RPMI7951 (cell line): ENCODE measurements at places on chromosomes 11 and 22. TPM values are rescaled to one million over a fixed set of nuclear protein-coding genes. Genes with fewer than 3 reads are reported as not detected.
A peak's percentile ranks its signal among the peaks of the same experiment; 100 is the strongest.

Gene TMEM121B
- not detected in 2 replicates for total RNA-seq

GRCh38 chr11:72552399-72552910 is 118.1 kb upstream of the CLPB start:
- no peak for DNase-seq

Gene RTCB
- 74.9 and 101 TPM in 2 replicates for total RNA-seq

Gene SERPING1
- 0.10 and 0.48 TPM in 2 replicates for total RNA-seq

Gene LGR4
- 7.6 and 9.0 TPM in 2 replicates for total RNA-seq

Gene PANX3
- not detected in 2 replicates for total RNA-seq

GRCh38 chr11:65551572-65552387 is 6.4 kb downstream of the LTBP3 start:
- DNase-seq, result no peak

Gene NECTIN1
- total RNA-seq, result 4.3 and 7.7 TPM in 2 replicates

DNA sequence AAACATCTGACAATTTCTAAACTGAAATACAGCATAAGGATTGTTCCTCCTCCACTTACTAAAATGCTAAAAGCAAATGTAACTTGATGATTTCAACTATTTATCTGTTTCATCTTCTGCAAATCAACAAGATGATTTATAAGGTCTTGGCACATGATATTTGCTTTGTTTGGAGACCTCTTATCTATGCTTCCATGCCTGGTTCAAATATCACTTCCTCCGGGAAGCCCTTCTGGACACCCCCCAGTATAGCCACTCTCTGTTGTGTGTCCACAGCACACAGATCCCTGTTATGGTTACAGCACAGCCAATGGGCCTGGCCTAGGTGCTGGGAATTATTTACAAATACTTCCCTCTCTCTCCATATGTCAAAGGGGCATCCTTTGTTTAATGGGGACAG is 114.8 kb downstream of the C11orf58 start:
- no peak for DNase-seq

GRCh38 chr22:45271667-45272201 is 13.0 kb upstream of the UPK3A start:
- peak; percentile 25 for DNase-seq

- no peak for DNase-seq
Measured at GRCh38 chr11:2586087-2586792, 113.6 kb downstream of the KCNQ1OT1 start.

Gene KDM4F
- total RNA-seq, result not detected in 2 replicates

- no peak for DNase-seq
Measured at GRCh38 chr11:1373536-1374214, 16.1 kb upstream of the BRSK2 start.

Gene CASP5
- total RNA-seq, result not detected in 2 replicates

DNA sequence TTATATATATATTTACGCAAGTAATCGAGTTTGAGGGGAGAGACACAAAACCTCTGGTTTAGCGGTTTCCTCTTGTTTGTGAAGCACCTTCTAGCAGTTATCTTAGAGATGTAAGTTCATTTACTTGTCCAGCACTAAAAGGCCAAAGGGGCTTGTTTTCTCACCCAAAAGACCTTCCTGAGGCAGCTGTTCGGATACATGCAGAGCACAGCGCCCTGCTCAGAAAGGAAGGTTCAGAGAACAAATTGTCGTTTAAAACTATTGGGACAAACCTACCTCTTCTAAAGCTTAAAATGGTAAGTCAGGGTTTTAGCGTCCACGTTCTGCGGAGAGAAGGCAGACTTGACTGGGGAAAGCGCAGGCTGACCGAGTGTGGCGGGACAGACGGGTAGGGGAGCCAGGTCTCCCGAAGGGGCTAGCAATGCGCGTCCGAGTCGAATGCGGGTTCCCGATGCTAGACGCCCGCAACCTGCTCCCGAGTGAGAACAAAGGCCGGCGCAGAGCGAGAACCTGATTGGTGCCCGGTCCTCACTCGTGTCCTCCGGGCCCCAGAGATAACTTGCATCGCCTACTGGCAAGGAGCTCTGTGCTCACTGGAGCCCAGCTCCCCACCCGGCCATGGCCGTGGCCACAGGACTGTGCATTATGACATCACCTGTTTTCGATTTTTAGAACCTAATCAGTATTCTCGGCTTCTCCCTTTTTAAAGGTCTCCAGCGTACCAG is 1.0 kb upstream of the SESN3 start:
- DNase-seq, result peak; percentile 54

DNA sequence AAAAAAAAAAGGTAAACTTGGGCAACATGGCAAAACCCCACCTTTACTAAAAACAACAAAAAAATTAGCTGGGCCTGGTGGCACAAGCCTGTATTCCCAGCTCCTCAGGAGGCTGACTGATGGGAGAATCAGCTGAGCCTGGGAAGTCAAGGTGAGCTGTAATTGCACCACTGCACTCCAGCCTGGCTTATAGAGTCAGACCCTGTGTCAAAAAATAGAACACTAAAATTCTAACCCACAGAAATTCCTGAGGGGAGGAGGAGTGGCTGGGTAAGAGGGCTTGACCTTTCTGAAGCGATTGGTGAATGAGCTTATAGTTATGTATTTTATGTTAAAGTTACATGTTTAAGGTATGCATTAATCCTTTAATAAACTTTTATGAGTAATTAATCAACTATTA is 53.3 kb downstream of the FAT3 start:
- no peak for DNase-seq

DNA sequence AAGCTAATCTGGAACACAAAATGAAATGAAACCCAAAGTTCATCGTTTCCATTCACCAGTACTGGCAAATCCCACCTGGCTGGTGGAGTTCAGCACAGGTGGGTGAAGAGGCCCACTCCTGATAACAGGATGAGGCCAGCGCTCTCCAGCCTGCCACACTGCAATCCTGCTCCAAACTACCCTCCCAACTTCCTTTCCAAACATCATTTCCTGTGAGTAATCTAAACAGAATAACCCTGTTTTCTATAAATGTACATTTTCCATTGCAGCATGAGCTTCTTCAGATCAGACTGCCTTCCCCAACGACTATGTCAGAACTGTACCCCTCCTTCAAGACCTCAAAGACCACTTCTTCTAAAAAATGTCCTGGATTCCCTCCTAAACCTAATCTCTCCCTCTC is 15.9 kb upstream of the NFRKB start:
- no peak for DNase-seq

GRCh38 chr11:16956538-16957153 is 57.6 kb downstream of the PLEKHA7 start:
- DNase-seq, result no peak

GRCh38 chr11:110544779-110545178 is 115.0 kb downstream of the FDX1 start:
- no peak for DNase-seq

Gene GAB2
- total RNA-seq, result 5.0 and 6.1 TPM in 2 replicates

DNA sequence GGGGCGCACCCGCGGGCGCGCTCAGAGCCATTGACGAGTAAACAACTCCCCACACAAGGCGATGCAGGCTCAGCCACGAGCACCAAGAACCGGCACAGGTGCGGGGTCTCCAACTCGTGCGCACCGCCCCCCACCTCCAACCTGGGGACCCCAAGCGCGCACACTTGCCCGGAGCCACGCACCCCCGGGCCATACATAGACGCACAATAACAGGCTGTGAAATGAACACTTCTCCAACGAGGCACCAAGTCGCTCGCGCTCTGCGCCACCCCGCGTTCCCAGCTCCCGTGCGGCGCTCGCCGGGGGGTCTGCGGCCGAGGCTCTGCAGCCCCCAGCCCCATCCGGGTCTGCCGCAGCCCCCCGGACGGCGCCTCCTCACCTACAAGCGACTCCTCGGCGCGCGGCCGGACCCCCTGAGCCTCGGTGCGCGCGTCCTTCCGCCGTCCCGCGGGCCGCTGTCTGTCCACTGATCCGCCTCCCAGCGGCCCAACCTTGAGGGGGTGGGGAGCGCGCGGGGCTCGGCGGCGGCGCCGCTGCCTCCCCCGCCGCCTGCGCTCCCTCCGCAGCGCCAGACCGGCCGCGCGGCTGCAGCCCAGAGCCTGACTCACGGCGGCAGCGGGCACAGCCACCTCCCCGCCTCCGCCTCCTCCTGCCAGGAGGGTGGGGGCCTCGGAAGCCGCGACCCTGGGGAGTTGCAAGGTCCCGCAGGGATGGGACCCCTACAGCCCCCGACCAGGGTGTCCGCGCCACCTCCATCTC is 1.6 kb downstream of the IFITM10 start:
- peak; percentile 60 for DNase-seq

Gene C11orf87
- not detected in 2 replicates for total RNA-seq

- no peak for DNase-seq
Measured at GRCh38 chr11:23113887-23114216, 253.6 kb upstream of the CCDC179 start.

Gene SLC1A2
- total RNA-seq, result 0.39 and 0.48 TPM in 2 replicates

GRCh38 chr11:107076832-107077231 is 58.6 kb upstream of the GUCY1A2 start:
- DNase-seq, result no peak

DNA sequence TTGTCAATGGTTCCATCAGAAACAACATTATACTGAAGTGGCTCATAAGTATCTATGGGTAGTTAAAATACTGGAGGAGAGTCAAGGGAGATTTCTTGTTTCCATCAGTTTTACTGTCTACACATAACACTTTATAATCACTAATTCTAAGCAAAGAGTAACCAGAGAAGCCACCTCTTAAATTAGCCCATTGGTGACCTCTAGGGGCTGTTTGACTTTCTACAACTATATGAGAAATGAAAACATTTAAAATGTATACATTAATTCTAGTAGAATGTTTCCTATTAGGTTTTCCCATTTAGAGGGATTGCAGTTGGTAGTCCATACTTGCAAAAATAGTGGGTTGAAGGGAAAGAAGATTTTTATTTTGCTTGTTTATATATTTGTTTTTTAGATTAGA is 504.3 kb downstream of the FAM181B start:
- no peak for DNase-seq

Gene LYVE1
- 0.36 TPM in 1 of 2 replicates, not detected in the other for total RNA-seq

DNA sequence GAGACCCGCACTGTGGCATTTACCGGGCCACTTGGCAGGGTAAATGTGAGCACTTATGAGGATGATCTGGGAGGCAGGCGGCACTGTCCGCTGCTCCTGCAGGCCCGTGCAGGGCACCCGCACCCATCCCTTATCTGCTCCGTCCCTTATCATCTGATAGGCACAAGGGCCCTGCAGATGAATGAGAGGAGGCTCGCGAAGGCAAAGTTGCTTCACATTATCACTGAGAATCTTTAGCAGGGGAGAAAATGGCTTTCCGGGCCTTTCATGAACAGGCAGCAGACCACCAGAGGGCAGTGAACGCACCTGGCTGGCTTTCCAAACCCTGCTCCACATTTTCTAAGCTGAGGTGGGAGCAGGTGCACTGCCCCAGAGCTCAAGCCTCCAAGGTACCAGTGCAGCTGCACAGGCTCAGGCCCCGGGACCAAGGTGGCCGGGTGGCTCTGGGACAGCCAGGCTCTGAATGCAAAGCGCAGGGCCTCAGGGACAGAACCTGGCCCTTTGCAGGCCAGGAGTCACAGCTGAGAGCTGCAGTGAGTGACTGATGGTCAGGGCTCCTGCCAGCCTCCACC is 165.6 kb downstream of the SHANK2 start:
- peak; percentile 9 for DNase-seq

DNA sequence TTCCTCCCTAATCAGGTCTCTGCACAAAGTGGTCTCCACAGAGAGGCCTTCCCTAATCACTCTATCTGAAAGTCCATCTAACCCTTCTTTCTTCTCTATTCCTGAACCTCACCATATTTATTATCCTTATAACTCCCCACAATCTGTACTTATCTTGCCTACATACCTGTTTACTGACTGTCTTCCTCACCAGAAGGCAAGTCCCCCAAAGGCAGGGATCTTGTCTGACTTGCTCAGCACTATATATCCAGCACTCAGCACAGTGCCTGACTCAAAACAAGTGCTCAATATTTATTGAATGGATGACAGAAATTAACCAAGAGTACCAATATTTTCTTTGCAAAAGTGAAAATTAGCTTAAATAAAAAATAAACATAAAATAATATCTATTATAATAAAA is 5.5 kb downstream of the DCUN1D5 start:
- no peak for DNase-seq

DNA sequence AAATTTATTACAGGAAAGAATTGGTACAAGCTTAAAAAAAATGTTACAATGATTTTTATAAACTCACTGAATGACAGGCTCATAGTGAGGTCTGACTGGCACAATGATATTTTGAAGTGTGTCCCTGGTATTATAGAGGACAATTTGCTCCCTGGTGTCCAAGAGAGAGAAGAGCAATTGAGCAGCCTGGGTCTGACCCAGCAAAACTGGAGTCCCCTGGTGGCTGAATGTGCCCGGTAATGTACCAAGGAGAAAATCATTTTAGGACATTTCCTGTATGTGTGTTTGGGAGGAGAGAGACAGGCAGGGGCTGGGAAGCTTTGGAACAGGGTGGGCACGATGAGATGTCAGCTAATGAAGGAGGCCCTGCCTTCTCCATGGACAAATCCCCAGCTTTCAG is 125.3 kb downstream of the APOL5 start:
- peak; percentile 67 for DNase-seq

DNA sequence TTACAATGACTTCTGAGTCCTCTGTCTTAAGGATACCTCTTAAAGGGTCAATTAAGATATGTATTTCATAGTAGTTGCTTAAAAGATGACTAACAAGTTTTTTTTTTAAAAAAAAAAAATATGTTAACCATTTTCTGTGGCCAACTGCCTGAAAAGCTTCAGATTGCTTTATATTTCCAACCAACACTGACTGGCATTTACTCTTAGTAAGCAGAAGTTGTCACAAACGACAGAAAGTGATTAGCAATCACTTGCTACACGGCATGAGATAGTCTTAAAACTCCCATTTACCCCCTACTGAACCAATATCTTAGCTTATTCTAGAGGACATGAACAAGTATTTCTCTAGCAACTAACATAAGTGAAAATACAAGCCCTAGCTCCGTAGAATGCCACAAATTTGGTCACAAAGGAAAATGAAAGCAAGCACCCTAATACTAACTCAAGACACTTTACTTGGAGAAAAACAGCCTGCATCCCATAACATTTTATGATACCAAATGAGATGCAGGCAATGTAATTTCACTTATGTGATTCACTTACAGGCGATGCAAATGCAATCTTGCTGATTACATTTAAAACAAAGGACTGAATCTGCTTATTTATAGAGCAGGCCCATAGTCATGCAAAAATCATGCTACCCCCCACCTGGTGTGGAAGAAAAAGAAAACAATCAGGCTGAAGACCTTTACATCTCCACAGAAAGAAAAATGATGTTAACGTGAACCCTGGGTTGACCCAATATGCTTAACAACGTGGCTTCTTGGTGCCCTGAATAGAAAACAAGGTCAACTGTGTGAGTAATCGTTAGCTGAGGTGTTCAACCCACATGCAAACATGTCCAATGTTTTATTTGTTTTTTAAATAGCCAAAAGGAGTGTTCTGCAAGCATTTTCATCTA is 25.7 kb downstream of the MPPED2 start:
- DNase-seq, result no peak

GRCh38 chr11:35725885-35726284 is 63.3 kb downstream of the TRIM44 start:
- DNase-seq, result peak; percentile 89

Gene ST14
- total RNA-seq, result 0.60 TPM in 1 of 2 replicates, not detected in the other

Gene TMEM25
- 0.84 and 4.2 TPM in 2 replicates for total RNA-seq

GRCh38 chr11:120906766-120907165 is 117.1 kb upstream of the TBCEL start:
- no peak for DNase-seq

Gene JHY
- 4.6 and 5.0 TPM in 2 replicates for total RNA-seq

Gene FXYD6
- 0.24 and 0.78 TPM in 2 replicates for total RNA-seq

- DNase-seq, result no peak
Measured at GRCh38 chr11:272195-272930, 5.8 kb upstream of the NLRP6 start.
